ENCODE measurements at places on chromosomes 12 and 14. TPM values are rescaled to one million over a fixed set of nuclear protein-coding genes. Genes with fewer than 3 reads are reported as not detected.

GRCh38 chr14:51205486-51205885 lies 34.6 kb upstream of the TMX1 start:
- DNase-seq = no peak

- no peak for DNase-seq
These were observed 24.6 kb downstream of the ZNF26 start for GRCh38 chr12:133010657-133011297.

GRCh38 chr12:7369274-7369729 lies 65.4 kb downstream of the ACSM4 start:
- DNase-seq = peak; percentile 68

DNA sequence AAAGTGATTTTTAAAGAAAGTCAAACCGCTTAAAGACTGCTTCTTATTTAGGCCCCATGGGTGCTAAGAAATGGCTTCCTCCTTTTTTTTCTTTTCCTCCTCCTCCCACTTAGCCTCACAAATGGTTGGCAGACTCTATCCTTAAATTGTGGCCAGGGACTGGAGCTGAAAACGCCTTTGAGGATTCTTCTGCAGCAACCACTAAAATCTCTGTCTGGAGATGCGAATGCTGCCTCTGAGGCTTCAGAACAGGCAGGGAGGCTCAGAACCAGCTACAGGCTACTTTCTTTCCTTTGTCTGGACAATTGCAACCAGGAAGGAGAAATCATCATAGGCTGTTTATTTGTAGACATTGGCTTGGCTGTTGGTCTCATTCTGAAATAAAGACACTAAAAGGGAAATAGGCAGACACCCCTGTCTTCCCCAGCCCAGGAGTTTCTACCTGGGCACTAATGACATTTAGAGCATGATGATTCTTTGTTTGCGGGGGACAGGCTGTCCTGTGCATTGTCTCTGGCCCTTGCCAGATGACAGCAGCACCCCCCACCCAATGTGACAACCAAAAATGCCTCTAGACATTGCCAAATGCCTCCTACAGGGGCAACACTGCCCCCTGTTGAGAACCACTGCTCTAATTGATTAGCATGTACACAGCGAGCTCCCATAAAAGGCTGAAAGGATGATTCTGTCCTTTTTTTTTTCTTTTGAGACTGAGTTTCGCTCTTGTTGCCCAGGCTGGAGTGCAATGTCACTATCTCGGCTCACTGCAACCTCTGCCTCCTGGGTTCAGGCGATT lies 50.3 kb downstream of the MAP1LC3B2 start:
- no peak for DNase-seq

- no peak for DNase-seq
These were observed 1192.8 kb downstream of the FLRT2 start for GRCh38 chr14:86722612-86723253.

- DNase-seq = peak; percentile 89
These were observed 75.0 kb downstream of the RFLNA start for GRCh38 chr12:124369827-124370378.

ACOT6 gene
- total RNA-seq = not detected

GRCh38 chr14:77812028-77812427 lies 12.1 kb downstream of the ADCK1 start:
- no peak for DNase-seq

- no peak for DNase-seq
These were observed 244.3 kb downstream of the EMP1 start for GRCh38 chr12:13440844-13441243.

SLC25A21 gene
- 0.78 TPM for total RNA-seq

DNA sequence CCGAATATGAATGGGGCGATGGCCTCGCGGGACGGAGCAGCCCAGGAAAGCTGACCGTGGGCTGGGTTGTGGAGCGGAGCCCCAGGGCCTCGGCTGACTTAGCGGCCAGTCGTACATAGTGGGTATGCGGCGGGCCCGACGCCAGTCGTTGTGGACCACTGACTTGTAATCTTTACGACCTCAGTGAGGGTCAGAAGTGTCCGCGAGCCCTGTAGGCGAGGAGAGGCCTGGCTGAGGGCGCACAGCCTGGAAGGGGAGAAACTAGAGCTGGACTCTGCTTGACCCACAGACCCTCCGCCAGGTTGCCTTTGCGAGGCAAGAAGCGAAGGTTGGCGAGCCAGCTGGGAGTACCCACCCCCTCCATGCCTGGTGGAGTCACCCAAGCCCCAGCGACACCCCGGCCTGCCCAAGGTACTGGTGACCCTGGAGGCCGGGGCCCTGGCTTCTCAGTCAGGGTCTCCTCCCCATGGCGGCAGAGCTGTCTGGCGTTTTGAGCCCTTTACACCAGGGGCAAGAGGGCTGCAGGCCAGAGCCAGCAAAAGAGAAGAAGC lies 15.6 kb upstream of the DYNC1H1 start:
- peak; percentile 51 for DNase-seq

GRCh38 chr14:96320605-96321004 lies 42.5 kb downstream of the ATG2B start:
- no peak for DNase-seq

PEX5 gene
- total RNA-seq = 34.1 TPM

C1RL gene
- 10.7 TPM for total RNA-seq

DNA sequence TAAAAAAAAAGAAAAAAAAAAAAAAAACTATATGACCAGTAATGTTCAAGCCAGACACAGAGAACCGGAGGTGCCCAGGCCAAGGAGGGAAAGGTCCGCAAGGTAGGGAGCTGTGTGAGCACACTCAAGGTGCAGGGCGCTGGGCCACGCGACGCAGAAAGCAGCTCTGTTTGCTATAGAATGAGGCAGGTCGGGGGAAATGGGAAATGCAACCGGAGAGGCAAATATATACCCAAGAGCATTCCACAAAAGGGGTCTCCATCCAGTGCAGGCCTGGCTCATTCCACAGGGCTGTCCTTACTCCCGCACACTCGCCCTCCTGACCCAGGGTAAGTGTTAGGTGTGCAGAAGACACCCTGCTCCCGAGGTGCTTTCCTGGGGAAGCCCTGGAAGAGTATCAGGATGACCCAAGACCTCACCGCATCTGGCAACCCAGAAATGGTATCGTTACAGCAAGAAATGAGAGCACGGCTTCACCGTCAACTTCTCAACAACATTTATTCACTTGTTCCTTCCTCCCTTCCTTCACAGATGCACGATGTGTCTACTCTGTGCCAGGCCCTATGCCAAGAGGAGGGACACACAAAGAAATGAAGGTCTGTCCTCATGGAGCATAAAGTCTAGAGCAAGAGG lies 86.4 kb downstream of the BCL11B start:
- no peak for DNase-seq

ASPG gene
- 44.1 TPM for total RNA-seq

OVCH1 gene
- not detected for total RNA-seq

- no peak for DNase-seq
These were observed 89.3 kb upstream of the TTC7B start for GRCh38 chr14:90905531-90905930.

ZC3H10 gene
- 5.8 TPM for total RNA-seq

- DNase-seq = peak; percentile 41
These were observed 469.8 kb downstream of the PCNX1 start for GRCh38 chr14:71377099-71377498.

GRCh38 chr12:79378496-79378895 lies 312.3 kb downstream of the PAWR start:
- no peak for DNase-seq

USP5 gene
- 63.0 TPM for total RNA-seq

B3GNT4 gene
- not detected for total RNA-seq

GRCh38 chr12:108210001-108210400 lies 80.9 kb downstream of the WSCD2 start:
- no peak for DNase-seq

IL26 gene
- not detected for total RNA-seq

DNA sequence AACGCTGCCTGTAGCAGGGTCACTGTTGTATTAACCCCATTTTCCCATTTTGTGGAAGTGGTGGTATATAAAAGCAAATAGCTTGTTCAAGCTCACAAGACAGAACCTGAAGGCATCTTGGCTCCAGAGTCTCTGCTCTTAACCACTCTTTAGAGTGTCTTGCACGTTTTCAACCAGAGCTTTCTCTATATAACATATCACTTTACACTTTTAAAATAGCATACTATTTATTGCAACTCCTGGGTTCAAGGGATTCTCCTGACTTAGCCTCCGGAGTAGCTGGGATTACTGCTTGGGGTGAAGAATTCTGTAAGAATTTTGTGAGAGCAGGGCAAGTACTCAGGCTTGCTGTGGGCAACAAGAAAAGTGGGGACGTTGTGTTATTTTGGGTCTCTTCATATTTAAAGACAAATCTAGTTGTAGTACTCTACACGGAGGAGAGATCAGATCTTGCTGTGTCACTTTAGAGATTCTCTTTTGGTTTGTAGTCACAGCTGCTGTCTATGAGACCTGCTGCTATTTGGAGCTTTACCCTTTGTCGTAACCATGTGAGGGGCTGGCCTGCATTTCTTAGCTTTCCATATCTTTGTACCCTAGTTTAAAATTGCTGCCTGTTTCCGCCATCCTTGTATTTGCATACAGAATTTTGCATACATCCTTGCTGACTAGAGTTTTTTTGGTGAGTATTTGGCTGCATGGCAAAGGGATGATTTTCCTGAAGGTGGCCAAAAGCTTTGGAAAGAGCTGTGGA lies 40.7 kb downstream of the WDR20 start:
- DNase-seq = no peak

DNA sequence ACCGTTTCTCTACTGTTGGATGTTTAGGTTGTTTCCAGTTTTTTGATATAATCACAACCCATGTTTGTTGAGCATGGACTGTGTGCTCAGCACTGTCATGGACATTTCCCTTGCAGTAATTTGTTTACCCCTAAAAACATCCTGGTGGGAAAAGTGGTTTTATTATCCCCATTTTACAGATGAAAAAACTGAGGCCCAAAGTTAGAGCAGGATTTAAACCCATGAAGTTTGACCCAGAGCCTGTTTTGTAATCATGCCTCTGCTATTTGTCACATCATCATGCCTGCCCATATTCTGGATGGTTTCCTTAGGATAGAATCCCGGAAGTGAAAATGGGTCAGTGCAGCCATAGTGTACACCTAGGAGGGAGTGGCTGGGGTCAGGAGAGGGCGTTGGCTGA lies 17.0 kb upstream of the LRP1-AS start:
- no peak for DNase-seq

GRCh38 chr14:89957791-89958190 lies 2.1 kb downstream of the TDP1 start:
- peak; percentile 40 for DNase-seq

TAC3 gene
- not detected for total RNA-seq

GRCh38 chr12:111438481-111438880 lies 32.8 kb downstream of the SH2B3 start:
- peak; percentile 65 for DNase-seq

CFAP54 gene
- total RNA-seq = 0.13 TPM

- no peak for DNase-seq
These were observed 215.4 kb downstream of the PELI2 start for GRCh38 chr14:56333359-56334292.

GRCh38 chr12:6533653-6533922 lies 729 bp upstream of the GAPDH start:
- no peak for DNase-seq

DNA sequence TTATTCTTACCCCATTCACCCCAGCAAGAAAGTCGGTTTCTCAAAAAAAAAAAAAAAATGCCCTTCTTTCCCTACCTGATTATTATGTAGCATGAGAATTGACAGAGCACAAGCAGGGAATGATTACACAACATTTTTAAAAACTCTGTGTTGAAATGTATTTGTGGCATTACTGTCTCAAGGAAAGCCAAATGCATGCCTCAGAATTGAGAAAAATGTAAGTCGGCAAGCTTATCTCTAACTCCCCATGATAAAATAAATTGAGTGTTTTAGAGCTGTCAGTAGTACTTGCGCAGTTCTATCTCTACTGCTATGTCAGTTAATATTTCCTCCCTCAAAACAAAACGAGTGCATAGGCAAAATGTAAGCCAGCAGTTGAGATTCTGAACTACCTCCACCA lies 25.7 kb downstream of the ANO4 start:
- no peak for DNase-seq

TAS2R30 gene
- total RNA-seq = 0.67 TPM

GRCh38 chr14:80475074-80475473 lies 263.8 kb upstream of the DIO2 start:
- DNase-seq = no peak

DNA sequence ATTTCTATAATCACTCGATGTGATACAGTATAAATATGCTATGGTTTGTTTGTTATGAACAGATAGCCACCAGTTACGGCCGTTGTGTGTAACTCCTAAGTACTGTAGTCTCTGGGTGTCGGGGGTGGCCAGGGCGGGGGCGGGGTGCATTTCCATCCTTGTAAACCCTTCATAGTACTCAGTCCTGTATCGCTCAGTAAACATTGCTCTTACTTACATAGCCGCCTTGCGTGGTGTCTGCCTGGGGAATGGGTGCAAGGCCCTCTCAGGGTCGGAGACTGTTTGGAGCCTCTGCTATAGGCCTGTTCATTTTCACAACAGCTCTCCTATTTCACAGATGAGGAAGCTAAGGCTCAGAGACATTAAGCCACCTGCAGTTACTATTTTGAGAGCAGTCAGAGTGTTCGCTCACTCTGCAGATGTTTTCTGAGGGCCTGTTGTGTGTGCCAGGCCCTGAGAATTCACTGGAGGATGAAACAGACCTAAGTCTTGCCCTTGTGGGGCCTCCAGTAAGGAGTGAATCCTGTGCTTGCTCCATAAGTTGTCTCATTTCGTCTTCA lies 42.5 kb downstream of the JDP2 start:
- DNase-seq = no peak

DNA sequence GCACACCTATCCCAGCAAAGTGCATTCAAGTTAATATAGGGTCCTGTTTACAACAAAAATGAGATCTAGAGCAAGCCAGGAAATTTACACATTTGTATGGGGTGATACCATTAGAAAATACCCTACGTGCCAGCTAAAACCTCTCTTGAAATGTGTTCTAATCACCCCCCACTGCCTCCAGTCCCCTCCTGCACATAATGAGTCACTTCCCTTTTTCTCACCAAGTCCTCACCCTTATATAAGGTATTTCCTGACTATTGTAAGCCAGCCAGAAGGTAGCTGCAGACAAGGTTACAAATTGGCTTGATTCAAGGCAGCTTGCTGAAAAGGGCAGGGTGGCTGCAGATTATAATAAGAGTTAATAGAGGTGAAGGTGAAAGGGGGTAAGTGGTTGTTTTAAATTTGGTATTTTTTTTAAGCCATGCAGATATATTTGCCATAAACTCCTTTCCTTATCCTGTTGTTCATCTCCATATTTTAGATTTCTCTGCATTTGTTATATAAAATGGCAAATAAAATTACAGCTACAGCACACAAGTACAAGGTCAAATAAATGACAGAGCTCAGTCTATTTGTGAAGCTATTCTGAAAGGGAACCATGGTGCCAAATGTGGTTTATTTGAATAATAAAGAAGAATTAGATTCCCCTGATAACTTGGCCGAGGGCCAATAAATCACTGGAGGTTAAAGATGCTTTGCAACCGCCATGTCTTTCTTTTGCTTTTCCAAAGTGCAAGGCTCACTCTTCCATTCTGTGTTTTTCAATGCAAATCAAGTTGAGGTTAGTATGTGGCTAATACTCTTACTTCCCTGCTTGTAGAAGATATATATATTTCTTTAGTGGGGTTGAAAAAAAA lies 385.9 kb downstream of the EGLN3 start:
- no peak for DNase-seq

- DNase-seq = no peak
These were observed 90.8 kb downstream of the EPS8 start for GRCh38 chr12:15698377-15698871.

GRCh38 chr12:100295764-100296555 lies 29.0 kb downstream of the SCYL2 start:
- no peak for DNase-seq

Data from Right ventricle myocardium superior (tissue), 1 donor.